Stimulated activated CD4-positive, alpha-beta T cell treated with anti-CD3 and anti-CD28 coated beads, Interleukin-2, amount 100 ng/mL, for 48 hours (primary cell): ENCODE measurements at places on chromosomes 2 and 18.

DNA sequence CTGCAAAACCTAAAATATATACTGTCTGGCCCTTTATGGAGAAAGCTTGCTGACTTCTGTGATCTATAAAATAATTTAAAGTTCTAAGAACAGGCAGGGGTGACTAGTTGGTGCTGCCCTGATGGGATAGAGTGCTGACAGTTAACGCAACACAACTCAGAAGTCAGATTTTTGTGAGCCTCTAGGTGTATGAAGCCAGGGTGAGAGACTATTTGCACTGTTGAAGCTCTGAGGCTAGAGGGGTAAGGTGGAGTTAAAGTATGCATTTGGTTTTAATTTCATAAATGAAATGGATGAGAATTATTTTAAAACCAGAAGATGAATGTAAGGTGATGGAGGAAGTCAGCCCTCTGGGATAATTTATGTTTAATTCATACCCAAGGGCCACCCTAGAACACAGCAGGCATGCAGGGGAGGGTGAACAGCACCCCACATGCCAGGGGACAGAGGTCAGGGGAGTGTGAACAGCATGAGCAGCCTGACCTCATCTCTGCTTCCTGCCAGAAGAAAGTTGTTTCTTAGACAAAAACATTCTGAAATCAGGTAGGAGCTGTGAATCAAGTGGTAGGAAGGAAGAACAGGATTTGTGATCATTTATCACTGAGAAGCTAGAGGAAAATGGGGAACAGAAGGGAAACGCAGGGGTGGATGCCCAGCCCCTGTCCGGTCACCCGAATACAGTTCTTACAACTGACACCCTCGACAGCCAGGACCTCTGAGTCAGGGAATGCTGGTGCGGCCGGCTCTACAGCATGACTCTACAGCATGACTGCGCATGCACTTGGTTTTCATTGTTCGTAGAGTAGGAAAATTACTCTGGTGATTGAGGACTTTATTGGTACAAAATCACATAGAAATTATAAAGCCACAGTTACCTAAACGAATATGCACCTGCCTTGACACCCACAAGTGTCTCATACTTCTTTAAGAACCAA, 93.1 kb downstream of the MBP start:
- DNase-seq, result no peak

GRCh38 chr2:167198009-167198408, 309.7 kb downstream of the XIRP2 start:
- DNase-seq, result no peak

GRCh38 chr2:104755026-104755878, 98.7 kb upstream of the POU3F3 start:
- no peak for DNase-seq

GRCh38 chr2:203599509-203599908, 64.4 kb upstream of the RAPH1 start:
- DNase-seq, result no peak

DNA sequence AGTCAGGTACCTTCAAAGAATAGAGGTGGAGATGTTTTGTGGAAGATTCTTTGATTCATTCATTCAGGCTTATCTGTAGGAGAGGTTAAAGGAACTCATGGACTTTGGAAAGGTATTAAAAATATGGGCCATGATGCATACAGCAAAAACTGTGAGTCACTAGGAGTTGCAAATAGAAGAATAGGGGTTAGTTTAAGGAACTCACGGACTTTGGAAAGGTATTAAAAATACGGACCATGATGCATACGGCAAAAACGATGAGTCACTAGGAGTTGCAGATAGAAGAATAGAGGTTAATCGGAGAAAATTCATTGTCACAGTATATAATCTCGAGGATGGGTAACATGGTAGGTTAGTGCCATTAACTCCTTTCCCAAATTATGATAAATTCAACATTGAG, 41.2 kb downstream of the SLC9A2 start:
- no peak for DNase-seq

DNA sequence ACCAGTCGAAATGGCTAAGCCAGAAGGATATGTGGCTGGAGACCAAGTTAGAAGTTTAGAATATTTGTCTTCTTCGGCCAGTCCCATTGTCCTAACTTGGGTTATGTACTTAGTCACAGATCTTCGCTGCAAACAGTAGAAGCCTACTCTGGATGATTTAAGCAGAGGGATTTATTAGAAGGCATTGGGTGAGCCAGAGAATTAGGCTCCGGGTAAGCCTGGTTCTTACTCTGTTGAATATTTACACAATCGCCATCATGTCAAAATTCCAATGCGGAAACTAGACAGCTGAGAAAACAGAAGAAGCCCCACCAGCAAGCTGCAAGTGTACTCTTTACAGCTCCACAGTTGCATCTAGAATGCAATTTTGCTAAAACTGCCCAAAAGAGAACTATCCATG, 276.6 kb downstream of the CMPK2 start:
- DNase-seq, result no peak

GRCh38 chr2:72780477-72780876, 45.4 kb downstream of the EXOC6B start:
- no peak for DNase-seq

- no peak for DNase-seq
These were observed 160.9 kb upstream of the MEIS1 start for GRCh38 chr2:66273933-66274490.

DNA sequence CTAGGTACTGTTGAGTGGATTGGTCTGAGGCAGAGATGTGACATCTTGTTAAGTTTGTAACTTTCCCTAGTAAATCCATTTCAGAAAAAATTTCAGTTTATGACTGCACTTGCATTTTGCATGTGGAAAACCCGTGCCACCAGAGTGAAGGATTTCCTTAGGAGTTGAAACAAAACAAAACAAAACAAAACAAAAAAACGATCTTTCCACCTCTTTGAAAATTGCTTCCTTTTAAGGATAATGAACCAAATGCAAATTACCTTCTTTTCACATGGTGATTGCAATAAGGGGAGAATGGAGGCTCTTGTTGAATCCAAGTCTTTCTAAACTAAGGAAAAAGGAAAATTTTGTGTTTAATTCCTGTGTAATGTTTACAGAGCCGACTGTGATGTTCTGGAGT, 43.2 kb downstream of the PHLPP1 start:
- DNase-seq, result no peak

- DNase-seq, result no peak
These were observed 5.2 kb upstream of the RPIA start for GRCh38 chr2:88686320-88686719.

DNA sequence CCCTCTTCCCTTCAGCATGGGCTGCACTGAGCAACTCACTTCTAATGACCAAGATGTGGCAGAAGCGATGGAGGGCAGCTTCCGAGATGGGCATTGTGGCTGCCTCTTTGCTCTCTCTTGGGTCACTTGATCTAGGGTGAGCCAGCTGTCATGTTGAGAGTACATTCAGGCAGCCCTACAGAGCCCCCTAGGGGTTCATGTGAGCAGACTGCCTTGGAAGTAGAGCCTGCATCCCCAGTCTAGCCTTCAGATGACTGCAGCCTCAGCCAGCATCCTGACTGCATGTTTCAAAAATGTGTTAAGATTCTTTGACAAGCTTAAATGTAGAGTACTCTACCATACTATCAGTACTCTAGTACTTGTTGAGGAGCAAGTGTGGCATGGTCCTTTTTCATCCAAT, 143.9 kb downstream of the NCK2 start:
- DNase-seq, result no peak

- DNase-seq, result no peak
These were observed 193.1 kb downstream of the SH3RF3 start for GRCh38 chr2:109322111-109322510.

- DNase-seq, result no peak
These were observed 189.2 kb downstream of the LAMA1 start for GRCh38 chr18:6928359-6928758.

DNA sequence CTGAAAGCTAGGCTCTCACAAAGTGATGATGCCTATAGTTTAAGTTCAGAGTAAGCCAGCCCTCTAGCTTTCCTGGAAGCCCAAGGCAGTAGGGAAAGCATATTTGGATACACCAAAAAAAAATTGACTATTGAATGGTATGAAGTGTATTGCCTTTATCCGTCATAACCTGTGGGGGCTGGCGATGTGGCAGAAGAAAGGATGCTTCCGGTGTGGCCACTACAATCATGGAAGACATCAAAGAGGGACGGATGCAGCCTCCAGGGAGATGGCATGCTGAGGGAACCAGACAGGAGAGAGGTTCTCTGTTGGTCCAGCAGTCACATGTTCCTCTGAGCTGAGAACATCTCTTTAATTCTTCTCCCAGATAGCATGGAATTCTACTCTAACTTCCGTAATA, 170.3 kb downstream of the TMEM18 start:
- no peak for DNase-seq

GRCh38 chr2:8437228-8437948, 244.5 kb upstream of the ID2 start:
- no peak for DNase-seq
